Stimulated activated CD8-positive, alpha-beta memory T cell treated with anti-CD3 and anti-CD28 coated beads, Interleukin-7, amount 100 ng/mL, for 4 hours (primary cell): ENCODE measurements at places on chromosomes 11 and 22.

GRCh38 chr11:32427935-32428664, 7.2 kb downstream of the WT1 start:
- no peak for DNase-seq

DNA sequence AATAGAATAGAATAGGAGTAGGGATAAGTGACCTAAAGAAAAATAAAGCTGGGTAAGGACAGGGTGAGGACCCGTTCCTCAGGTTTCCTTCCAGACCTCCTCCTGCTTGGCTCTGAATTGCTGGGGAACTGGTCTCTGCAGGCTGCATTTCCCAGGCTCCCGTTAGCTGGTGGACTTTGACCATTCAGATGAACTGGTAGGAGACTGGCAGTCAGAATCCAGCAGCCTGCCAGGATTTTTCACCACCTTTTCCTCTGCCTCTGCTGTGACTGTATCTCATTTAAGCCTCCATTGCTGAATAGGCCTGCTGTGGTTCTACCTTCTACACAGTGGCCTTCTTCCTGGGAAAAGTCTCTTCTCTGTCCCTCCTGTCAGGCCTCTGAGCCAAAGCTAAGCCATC, 24.6 kb upstream of the SMPD1 start:
- DNase-seq, result no peak

DNA sequence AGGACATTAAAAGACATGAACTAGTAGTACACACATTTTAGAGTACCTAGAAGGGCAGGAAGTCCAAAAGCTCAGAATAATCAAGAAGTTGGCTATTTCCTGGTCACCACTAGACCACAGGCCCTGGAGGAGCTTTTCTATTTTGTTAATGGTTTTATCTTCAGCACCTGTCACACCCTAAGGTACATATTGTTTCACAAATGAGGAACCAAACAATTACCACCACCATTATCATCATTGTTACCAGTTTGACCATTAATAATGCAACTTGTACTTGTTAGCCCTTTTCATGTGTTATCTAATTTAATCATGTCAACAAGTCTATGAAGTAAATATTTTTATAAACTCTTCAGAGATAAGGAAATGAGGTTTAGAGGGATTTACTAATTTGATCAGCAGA, 4.9 kb downstream of the MRPL48 start:
- DNase-seq, result no peak

DNA sequence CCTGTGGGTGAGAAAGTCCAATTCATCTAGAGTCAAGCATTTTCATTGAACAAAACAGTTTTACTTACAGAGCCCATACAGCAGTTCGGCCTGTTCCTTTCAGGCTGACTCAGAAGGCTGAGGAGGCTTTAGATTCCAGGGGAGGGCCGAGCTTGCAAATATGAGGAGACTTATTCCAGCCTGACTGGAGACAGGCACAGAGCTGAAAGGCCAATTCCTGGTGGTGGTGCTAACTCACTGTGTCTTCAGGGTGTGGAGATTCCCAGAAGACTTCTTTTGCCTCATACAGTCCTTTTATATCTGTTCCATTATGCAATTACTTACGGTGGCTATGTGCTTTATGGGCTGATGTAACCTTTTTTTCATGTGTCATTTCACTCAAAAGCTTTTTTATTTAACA, at the start of gene OR51E2:
Gene OR51E2, minus strand, starts transcription at position 269 of the 400 bp plus-strand sequence. CDS start 15,142 bp downstream, outside the sequence.
- no peak for DNase-seq

DNA sequence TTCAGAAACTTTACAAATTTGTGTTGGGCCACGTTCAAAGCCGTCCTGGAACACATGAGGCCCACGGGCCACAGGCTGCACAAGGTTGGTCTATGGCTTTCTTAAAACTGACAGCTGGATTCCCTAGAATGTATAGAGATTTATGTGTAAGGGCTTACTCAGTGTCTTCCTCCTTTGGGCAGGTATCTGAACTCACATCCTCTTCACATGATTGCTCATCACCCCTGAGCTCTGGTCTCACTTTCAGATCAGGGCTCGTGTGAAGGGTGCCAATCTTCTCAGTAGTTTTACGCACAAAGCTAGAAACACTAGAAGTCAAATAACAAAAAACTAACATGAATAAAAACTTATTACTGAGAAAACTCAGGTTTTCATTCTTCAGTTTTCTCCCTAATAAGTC, 27.1 kb downstream of the HPS5 start:
- DNase-seq, result no peak

DNA sequence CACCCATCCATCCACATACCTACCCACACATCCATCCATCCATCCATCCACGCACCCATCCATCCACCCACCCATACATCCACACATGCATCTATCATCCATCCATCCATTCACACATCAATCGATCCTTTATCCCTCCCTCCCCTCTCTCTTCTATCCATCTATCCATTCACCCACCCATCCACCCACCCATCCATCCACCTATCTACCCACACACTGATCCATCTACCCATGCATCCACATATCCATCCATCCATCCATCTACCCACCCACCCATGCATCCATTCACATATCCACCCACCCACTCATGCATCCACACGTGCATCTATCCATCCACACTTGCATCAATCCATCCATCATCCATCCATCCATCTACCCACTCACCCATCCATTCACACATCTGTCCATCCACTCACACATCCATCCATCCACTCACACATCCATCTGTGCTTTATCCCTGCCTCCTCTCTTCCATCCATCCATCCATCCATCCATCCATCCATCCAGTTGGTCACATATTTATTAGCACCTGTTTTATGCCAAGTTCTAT, 366.1 kb downstream of the CTTN start:
- no peak for DNase-seq

GRCh38 chr11:92675810-92676209, 293.6 kb upstream of the MTNR1B start:
- DNase-seq, result no peak
